ENCODE measurements at places on chromosomes 12 and 14. TPM values are rescaled to one million over a fixed set of nuclear protein-coding genes. Genes with fewer than 3 reads are reported as not detected.

Gene NPAS3
- total RNA-seq, result not detected

Gene DTX1
- 0.26 TPM for total RNA-seq

Gene PRR4
- total RNA-seq, result 3.0 TPM

Gene SLC6A15
- 3.2 TPM for total RNA-seq

Gene RAD51AP1
- total RNA-seq, result 14.9 TPM

Gene LMNTD1
- not detected for total RNA-seq

Gene GPD1
- 0.22 TPM for total RNA-seq

Gene PTMS
- 1,005 TPM for total RNA-seq

Gene LRP1-AS
- not detected for total RNA-seq

Gene DACT1
- total RNA-seq, result 0.47 TPM

Gene ZNF891
- total RNA-seq, result 0.34 TPM

Gene SLC17A8
- total RNA-seq, result not detected

Gene CSRP2
- total RNA-seq, result 20.3 TPM

Gene DEPDC4
- total RNA-seq, result 0.80 TPM

Gene KRT2
- not detected for total RNA-seq

Gene PIK3C2G
- not detected for total RNA-seq

Gene CCDC177
- 0.04 TPM for total RNA-seq

Gene KLRF1
- total RNA-seq, result not detected

Gene RAB3IP
- total RNA-seq, result 20.6 TPM

Gene MIS18BP1
- 21.3 TPM for total RNA-seq

Gene SYCP3
- 0.08 TPM for total RNA-seq

Gene TAS2R50
- total RNA-seq, result not detected

Gene SRRM4
- not detected for total RNA-seq
